NK-92 treated with Interleukin-12 subunit alpha and Interleukin-12 subunit beta, amount 100 ng/mL, for 24 hours (cell line): ENCODE measurements at places on chromosomes 1 and 21.

DNA sequence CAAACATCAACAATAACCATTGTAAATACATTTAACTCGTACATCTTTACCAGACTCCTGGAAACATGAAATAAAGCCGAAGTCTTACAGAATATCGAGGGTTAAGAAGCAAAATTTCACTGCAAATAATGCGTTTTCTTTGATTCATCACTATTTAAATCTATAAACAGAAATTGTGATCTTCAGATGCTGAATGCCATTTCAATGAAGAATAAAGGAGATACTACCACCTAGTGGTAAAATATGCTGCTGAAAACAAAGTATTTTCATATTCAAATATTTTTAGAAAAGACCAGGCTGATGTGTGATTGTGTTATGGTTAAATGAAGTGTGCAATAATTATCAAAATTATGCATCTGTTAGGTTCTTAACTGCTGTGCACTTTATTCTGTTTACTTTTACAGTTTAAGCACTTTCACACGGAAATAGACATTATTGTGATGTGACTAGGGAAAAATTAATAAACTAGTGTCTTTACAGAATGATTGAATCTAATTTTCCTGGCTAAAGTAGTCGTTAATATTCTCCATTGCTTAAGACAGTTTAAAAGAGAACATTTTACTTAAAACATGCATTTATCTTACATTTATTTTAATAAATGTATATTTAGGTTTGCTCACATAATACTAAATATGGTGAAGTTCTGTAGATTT, 1093.1 kb downstream of the MRPL39 start:
- no peak for DNase-seq

GRCh38 chr1:204087181-204087892, 14.4 kb downstream of the SOX13 start:
- DNase-seq = no peak

GRCh38 chr1:27643600-27644368, 8.8 kb upstream of the FGR start:
- peak; percentile 23 for DNase-seq

- no peak for DNase-seq
Observed at GRCh38 chr21:19785941-19786340, 1212.3 kb upstream of the NCAM2 start.

GRCh38 chr1:39896909-39897685, 4.6 kb downstream of the MYCL start:
- DNase-seq = no peak

DNA sequence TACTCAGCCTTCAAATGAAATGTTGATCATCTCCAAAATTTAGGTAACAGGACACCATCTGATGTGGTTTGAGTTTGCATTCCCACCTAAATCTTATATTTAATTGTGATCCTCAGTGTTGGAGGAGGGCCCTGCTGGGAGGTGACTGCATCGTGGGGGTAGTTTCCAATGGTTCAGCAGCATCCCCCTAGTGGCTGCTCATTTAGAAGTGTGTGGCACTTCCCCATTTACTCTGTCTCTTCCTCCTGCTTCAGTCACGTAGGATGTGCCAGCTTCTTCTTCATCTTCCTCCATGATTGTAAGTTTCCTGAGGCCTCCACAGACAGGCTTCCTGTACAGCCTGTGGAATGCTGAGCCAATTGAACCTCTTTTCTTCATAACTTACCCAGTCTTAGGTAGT, 731.2 kb downstream of the USP25 start:
- no peak for DNase-seq

DNA sequence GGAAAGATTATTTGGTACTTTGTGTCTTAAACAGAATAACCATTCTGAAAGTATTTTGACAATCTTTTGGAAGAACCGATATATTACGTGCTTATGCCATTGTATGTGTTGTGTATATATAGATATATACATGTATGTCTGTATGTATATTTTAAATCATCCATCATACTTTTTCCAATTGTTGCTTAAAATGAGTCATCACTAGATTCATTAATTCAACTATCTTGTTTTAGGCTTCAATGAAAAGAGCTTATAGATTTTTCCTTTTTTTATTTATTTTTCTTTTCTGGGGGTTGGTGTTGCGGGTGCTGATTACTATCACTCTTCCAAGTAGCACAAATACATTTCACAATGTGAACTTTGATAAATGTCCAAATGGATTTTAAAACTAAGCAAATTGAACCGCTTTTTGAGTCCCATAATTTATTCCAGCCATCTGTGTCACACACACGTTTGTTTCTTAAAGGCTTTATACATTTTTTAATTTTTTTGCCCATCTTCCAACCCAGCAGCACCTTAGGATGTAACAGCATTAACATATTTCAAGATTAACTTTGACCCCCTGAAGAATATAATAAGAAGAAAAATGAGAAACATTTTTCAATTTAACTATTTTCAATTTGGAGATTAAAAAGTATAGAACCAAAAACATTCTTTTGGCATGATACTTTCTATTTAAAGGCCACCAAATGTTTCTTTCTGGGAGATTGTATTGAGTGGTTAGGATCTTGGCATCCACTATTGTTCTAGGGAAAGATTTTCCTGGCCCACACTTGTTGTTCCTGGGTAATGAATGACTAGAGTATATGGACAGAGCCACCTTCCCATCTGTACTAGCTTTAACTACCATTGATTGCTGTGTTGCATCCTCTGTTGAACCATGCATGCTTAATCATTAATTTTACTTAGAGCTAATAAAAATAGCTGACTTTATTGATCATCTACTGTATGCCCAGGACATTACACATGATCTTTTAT, 9.3 kb upstream of the DPYD start:
- DNase-seq = no peak

DNA sequence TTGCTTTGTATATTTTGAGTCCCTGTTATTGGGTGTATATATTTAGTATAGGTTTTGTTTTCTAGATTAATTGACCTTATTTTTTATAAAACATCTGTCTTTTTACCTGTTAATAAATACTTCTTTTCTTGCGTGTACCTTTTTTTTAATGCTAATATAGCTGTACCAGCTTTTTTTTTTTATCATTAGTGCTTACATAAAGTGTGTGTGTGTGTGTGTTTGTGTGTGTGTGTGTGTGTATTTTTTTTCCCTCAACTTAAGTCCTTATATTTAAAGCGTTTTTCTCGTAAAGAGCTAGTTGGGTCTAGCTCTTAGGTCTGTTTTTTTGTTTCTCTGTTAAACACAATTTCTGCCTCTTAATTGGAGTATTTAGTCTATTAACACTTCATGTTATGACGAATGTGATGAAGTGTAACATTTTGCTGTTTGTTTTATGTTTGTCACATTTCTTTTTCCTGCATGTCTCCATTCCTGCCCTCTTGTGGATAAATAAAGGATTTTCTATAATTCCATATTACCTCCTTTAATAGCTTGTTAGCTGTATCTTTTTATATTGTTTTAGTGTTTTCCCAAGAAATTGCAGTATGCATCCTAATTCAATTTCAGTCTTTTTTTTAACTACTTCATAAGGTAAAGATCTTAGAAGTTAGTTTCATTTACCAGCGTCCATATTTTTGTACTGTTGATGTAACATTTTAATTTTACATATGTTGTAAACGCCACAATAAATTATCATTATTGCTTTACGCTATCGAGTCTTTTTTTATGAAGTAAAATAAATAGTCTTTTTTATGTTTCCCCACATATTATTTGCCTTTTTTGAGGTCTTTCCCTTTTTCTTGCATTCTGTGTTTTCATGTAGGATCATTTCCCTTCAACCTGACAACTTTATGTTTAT, 4.3 kb downstream of the PRMT2 start:
- DNase-seq = no peak

DNA sequence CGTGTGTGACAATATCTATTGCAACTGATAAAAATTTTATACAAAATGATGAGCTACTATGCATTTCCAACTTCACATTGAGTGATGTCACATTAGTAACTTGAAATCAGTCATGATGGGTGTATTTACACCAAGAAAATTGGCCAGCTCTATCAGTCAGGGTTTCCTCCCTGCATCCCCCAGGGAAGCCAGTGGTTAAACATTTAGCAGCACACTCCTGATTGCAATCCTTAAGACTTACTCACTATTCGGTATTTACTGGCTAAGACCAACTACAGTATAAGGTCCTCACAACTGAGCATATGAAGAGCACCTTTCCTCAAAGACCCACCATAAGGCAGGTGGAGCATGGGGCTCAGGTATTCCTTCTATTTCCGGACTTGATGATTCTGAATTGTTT, 41.3 kb upstream of the PTGFRN start:
- DNase-seq = no peak

DNA sequence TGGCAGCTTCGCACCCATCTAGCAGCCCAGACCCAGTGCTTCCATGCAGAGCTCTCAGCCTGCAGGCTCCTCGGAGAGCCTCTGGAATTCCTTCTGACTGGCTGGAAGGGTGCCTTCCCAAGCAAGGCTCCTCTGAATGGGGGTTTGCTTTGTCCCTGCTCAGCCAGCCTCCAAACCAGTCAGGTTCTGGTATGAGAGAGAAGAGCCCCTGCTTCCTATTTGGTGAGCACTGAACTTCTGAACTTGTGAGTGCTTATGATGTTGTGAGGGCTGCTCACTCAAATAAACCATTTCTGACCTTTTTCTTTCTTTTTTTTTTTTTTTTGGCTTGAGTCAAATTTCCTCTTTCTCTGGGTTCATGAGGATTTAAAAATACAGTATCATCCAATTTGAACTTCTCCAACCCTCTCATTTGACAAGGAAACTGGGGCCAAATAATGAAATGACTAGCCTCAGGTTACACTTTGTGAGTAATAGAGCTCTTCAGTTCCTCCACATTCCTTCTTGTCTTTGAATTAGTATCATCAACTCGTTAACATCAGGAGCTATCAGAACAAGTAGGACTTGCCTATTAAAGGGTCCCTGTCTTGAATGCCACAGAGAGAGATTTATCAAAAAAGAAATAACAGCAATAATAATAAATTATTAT, 39.6 kb downstream of the GFI1 start:
- DNase-seq = no peak

DNA sequence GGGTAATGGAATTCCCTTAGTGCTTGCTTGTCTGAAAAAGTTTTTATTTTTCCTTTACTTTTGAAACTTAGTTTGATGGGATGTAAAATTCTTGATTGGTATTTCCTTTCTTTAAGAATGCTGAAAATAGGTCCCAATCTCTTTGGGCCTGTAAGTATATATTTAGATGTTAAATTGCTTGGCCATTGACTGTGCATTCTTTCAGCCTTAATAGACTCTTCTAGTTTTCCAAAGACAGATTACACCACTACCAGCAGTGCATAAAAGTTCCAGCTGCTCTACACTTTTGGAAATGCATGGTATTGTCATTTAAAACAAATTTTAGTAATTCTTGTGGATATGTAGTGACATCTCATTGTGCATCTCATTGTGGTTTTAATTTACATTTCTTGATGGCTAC, 464.8 kb upstream of the USP24 start:
- DNase-seq = no peak

DNA sequence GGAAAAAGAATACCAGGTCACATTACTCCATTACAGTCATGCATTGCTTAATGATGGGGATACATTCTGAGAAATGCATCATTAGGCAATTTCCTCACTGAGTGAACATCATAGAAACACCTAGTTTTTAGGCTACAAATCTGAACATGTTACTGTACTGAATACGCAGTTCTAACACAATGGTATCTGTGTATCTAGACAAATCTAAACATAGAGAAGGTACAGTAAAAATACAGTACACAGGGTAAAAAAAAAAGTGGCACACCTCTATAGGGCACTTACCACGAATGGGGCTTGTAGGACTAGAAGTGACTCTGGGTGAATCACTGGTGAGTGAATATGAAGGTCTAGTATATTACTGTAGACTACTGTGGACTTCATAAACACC, 115.7 kb downstream of the AKT3 start:
- DNase-seq = no peak

GRCh38 chr1:43370564-43370963, 2.8 kb upstream of the ELOVL1 start:
- DNase-seq = no peak

- DNase-seq = no peak
Observed at GRCh38 chr1:110393691-110394492, 3.1 kb upstream of the SLC16A4 start.

- DNase-seq = no peak
Observed at GRCh38 chr1:201790261-201790660, 38.7 kb upstream of the IPO9 start.

GRCh38 chr1:203644661-203645510, 18.3 kb downstream of the ATP2B4 start:
- DNase-seq = no peak

GRCh38 chr1:207128336-207128921, 24.4 kb downstream of the C4BPA start:
- no peak for DNase-seq

GRCh38 chr1:63463248-63463647, 59.8 kb downstream of the ITGB3BP start:
- no peak for DNase-seq

DNA sequence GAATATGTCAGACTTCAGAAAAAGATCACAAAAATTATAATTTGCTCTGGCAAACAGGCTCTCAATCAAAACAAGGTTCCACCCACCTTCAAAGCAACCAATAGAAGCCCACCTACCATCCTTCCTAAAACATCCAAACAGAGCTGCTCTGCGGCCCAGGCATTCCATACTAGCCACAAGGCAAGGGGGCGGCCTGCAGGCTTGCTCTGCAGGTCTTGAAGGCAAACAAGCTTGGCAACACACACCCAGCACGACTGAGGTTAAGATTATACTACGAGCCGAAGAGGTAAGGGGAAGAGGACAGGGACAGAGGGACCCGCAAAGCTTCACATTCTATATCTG, 207.3 kb downstream of the SLC45A1 start:
- no peak for DNase-seq

GRCh38 chr1:18703041-18703621, 72.5 kb downstream of the PAX7 start:
- no peak for DNase-seq

- no peak for DNase-seq
Observed at GRCh38 chr1:184972315-184973055, 1.8 kb downstream of the NIBAN1 start.

GRCh38 chr1:59046730-59047157, 250.2 kb upstream of the FGGY start:
- DNase-seq = peak; percentile 16

- DNase-seq = no peak
Observed at GRCh38 chr1:220711056-220711809, 21.1 kb downstream of the C1orf115 start.

- no peak for DNase-seq
Observed at GRCh38 chr1:82226186-82226505, 425.4 kb downstream of the ADGRL2 start.

GRCh38 chr1:34113362-34113761, 51.7 kb downstream of the CSMD2 start:
- no peak for DNase-seq

- DNase-seq = no peak
Observed at GRCh38 chr21:42918291-42918690, 7.1 kb downstream of the ERVH48-1 start.
